ENCODE measurements at places on chromosomes 6 and 20. TPM values are rescaled to one million over a fixed set of nuclear protein-coding genes. Genes with fewer than 3 reads are reported as not detected.

DNA sequence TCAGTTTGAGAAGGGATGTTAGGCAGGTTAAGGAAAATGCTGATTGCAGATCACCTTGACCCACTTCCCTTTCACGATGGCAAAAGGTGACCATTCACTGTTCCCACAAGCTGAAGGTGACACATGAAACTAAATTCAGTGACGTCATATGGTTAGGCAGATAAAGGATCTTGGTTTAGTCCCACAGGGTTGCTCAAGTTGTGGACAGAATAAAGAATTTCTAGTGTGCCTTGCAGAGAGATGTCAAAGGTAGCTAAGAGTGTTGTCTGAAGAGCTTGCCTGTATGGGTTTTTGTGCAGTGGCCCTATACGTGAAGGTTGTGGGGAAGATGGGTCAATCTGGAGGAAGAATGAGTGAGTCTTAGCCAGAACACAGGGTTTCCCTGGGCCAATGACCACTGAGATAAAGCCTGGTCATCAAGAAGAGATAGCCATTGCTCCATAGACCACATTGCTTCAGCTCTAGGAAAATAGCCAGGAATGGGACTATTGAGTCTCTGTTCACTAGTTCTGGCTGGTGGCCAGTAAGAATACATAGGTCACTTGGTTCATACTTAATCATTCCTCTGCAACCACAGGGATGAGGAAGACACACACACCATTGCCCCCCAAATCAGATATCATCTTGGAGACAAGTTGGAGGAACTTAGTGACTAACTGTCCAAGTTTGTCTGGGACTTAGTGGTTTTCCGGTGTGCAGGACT lies 148.5 kb upstream of the ATXN1 start:
- no peak for DNase-seq

DNA sequence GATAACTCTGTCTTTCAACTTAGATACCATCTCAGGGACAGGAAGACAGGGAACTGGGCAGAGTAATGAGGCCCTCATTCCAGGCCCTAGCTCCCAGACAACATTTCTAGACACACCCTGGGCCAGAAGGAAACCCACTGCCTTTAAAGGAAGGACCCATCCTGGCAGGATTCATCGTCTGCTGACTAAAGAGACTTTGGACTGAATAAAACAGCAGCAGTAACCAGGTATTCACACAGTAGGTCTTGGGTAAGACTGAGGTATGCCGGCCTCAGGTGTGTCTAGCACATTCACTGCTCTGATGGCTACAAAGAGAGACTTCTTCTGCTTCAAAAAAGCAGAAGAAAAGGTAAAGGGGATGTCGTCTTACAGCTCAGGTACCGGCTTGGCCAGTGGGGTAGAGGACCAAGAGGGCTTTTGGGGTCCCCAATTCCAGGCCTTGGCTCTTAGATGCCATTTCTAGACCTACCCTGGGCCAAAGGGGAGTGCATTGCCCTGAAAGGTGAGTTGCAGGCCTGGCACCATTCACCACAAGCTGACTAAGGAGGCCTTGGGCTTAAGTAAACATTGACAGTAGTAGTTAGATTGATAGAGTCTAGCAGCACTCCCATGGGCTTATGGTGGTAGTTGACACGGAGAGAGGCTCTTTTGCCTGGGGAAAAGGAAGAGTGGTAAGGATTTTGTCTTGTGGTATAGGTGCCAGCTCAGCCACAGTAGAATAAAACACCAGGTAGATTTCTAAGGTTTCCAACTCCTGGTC lies 13.4 kb downstream of the SNX14 start:
- DNase-seq: no peak

DNA sequence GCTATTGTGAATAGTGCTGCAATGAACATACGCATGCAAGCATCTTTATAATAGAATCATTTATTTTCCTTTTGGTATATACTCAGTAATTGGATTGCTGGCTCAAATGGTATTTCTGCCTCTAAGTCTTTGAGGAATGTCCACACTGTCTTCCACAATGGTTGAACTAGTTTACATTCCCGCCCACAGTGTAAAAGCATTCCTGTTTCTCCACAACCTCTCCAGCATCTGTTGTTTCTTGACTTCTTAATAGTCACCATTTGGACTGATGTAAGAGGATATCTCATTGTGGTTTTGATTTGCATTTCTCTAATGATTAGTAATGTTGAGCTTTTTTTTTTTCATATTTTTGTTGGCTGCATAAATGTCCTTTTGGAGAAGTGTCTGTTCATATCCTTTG lies 208.7 kb downstream of the PHF3 start:
- DNase-seq: no peak

GRCh38 chr6:23380465-23380864 lies 745.5 kb upstream of the NRSN1 start:
- no peak for DNase-seq

DNA sequence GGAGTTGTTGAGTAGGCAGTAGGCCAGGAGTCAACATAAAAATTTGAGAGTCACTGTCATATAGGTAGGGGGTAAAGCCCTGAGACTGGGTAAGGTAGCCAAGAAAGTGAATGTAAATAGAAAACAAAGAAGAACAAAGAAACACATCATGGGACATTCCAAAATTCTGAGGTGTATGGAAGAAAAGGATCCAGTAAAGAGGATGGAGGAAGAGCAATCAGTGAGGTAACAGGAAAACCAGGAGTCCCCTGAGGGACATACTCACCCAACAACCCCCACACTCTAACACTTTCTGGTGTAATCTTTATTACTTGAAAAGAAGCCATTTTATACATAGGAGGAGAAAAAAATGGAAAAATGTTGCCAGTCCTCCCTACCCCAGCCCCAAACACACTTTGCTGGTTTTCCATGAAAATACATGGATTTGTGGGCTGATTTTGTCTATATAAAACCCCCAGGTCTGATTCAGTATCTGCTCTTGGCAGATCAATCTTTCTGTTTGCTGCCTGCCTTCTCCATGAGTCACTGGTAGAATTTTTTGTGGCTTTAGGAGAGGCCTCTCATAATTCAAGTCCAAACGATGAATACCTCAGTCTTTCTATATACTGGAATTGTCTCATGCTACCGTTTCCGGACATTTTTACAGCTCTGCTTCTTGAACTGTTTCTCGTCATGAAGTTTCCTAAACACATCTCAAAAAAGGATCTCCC lies 271.4 kb upstream of the MAN1A1 start:
- no peak for DNase-seq

DNA sequence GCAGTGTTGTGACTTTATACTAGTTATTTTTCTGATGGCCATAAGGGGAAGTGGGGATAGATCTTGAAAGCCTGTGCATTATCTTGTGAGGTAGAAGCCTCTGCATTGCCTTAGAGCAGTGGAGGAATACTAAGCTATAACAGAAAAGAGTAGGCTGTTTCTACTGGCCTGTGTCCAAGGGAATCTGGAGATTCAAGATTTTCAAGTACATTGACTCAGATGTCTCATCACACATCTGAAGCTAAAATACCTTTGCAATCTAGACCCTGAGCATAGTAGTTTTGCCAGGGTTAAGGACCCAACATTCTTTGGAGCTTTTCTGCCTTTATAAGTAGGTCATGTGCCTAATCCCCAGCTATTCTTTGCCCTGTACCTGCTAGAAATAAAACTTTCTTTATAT lies 272.3 kb downstream of the TENT5A start:
- DNase-seq: no peak

DNA sequence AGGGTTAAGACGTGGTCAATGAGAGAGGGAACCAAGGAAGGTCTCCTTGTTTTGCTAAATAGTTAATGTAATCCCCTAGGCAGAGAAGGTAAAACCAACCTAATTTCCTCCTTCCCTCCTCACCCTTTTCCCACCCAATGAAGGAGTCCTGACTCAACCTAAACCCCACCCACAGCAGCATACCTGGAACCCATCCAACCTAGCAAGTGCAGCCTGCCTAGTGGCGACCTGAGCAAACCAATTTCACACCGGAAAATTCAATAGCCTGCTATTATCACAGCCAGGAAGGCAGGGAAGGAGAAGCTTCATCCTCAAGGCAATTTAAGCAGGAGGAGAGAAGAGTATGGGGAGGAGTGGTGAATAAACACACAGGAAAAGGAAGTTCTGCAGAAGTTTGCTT lies 46.9 kb downstream of the OSTM1 start:
- no peak for DNase-seq

DNA sequence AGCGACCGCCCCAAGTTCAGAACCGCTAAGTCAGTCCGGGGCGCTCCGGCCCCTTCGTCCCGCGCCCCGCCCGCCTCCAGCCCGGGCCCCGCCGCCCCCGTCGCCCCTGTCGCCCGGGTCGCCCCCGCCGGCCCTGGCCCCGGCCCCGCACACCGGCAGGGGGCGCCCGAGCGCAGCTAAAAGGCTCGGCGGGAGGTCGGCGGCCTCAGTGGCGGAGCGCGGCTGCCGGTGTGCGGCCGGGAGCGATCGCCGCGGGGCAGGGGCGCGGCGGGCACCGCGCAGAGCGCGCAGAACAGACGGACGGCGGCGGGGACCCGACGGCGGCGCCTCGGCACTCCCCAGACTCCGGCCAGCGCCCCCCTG lies at the start of gene FNDC1:
Gene FNDC1, plus strand, starts transcription at position 208 of the 363 bp plus-strand sequence. CDS start 197 bp downstream, outside the sequence.
- DNase-seq: peak; percentile 6

- no peak for DNase-seq
Measured at GRCh38 chr6:133297657-133298056, 56.5 kb downstream of the EYA4 start.

GRCh38 chr20:19407736-19408135 lies 195.3 kb downstream of the SLC24A3 start:
- no peak for DNase-seq

DNA sequence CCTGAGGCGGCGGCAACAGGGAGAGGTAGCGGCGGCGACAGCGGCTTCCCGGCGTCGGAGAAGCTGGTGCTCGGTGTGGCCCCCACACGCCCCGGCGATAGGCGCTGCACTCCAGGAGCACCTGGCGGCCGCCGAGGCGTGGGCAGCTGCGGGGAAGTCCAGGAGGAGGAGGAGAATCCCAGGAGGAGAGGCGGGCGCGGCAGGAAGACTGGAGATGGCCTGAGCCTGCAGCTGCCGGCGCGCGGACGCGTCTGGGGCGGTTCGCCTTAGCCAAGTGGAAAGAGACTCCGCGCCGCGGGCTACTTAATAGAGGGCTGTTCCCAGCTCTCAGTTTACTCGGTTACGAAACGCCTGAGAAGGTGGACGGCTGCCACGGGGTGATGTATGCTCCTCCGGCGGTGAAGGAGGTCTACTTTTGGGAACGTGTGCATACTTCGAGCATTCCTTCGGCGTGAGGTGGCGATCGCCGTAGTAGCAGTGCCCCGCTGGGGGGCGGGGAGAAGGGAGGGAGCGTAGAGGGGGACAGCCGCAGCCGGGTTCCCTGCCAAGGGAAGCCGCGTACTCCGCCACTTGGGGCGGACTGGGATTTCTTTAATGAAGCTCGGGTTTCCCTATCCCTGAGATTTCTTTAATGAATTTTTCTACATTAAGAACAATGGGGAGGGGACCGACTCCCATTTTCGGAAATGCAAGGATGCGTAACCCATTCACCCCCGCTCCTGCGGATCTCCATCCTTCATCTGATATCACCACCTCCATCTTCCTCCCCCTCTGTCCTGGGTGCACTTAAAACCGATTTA lies at the start of gene COL12A1:
Gene COL12A1, minus strand, starts transcription at position 278 of the 800 bp plus-strand sequence. CDS start 3,261 bp downstream, outside the sequence.
- DNase-seq: no peak

DNA sequence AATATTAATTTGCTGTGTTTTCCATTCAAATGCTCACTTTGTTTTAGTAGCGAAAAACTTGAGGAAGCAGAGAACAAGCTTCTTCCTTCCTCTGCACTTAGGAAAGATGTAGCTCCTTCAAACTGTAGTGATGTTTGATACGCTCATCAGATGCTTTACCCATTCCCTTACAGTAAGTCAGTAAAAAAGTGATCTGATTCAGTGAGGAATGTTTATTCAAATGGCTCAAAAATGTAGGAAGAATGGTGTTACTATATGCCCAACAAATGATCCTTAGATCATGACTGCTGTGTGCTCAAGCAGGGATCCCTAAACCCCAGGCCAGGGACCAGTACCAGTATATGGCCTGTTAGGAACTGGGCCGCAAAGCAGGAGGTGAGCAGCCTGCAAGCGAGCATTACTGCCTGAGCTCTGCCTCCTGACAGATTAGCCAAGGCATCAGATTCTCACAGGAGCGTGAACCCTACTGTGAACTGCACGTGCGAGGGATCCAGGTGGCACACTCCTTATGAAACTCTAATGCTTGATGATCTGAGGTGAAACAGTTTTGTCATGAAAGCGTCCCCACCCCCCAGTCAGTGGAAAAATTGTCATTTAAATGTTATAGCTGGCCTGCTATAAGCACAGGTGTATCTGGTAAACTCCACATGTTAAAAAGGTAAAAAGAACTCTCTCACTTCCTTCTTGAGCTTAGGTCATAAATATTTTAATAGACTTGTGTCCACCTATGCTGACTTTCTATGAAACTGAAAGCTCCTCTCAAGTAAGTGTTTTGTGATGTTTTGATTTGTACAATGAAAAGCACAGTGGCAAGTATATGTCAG lies 187.2 kb downstream of the FOXC1 start:
- DNase-seq: no peak

DNA sequence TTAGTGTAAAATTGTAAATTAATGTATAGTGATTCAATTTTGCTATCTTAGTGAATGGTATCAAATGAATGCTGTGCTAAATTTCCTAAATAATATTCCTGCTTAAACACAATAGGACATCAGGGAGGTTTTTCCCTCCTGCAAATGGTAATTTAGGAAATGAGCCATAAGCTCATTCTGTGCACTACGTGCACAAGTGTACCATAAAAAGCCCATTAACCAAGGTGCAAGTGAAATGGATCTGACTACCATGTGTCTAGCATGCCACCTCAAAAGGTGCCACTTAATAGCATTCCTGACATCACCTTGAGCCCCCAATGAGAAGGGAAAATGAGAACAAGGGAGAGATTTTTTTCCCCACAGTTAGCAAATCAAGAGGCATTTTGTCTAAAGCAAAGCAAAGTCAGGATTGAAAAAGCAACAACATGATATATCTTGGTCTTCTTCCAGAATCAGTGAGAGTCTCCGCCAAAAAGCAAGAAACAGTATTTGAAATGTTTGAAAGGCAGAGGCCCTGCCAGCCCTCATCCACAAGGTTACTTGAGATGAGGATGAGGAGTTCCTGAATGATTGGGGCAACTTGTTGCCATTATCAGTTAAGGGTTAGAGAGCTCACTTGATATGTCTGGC lies 334.2 kb upstream of the RSPO3 start:
- DNase-seq: no peak

GRCh38 chr6:7035837-7036249 lies 71.9 kb upstream of the RREB1 start:
- no peak for DNase-seq

Gene SYCP2L
- 12.2 TPM for total RNA-seq

GRCh38 chr6:1713016-1713600 lies 103.4 kb downstream of the FOXC1 start:
- no peak for DNase-seq

- DNase-seq: no peak
Measured at GRCh38 chr6:69007781-69008180, 372.7 kb downstream of the ADGRB3 start.
